ENCODE measurements at places on chromosomes 12 and 14.

GRCh38 chr14:89365061-89365801 lies 51.8 kb downstream of the FOXN3 start:
- peak; percentile 55 for DNase-seq

GRCh38 chr14:103727313-103727980 lies 11.8 kb downstream of the ZFYVE21 start:
- DNase-seq: peak; percentile 66

DNA sequence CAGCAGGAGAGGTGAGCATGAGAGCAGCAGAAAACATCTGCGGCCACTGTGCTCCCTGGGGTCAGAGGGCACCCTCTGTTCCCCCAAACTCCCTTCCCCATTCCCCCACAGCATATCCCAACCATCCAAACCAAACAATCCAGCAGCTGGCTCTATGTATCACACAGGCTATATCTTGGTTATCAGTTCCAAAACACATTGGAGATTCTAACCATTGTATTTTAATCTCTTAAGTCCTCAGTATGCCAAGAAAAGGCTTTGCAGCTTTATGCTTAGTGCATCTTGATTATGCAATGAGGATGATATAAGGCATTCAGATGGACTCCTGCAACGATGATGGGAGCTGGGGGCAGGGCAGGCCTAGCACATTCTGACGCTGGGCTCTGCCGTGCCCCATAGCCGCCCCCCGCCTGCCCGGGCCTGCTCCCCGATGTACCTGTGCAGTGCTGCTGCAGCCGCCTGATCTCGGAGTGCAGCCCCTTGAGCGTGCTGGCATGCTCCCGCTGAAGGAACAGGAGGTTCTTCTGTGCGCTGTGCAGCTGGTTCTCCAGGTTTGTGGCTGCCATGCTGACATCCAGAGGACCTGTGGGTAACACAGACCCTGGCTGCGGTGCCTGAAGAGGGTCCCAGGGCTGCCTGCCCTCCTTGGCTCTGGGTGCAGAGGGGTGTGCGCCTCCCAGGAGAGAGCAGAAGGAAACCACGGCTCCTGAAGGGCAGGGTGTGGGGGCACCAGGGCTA lies 29.6 kb downstream of the CCDC92 start:
- no peak for DNase-seq

DNA sequence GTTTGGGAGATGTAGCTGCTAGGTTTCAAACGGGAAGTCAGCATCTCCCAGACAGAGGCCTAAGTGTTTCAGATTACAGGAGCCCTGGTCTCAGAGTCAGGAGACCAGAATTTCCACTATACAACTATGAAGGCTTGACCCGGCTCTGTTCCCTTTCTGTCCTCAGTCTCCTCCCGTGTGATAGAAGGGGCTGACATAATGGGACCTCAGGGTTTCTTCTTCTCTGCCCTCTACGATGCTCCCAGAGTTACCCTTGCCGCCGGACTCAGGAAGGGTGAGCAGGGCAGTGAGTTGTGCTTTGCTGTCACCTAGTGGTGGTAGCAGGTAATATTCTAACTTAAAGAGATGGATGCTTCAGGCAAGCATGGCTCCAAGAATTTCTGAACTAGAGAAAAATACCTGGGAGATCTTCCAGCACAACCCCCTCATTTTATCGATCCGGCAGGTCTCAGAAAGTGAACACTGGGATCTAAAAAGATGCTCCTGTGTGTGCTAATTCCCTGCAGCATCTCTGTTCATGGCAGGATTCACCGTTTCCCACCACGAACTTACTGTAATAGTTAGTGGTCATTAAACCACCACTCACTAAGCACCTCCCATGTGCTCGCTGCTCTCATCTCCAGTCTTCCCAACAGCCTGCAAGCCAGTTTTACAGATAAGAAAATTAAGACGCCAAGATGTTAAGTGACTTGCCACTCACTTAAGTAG lies 84.4 kb downstream of the VWF start:
- DNase-seq: no peak

DNA sequence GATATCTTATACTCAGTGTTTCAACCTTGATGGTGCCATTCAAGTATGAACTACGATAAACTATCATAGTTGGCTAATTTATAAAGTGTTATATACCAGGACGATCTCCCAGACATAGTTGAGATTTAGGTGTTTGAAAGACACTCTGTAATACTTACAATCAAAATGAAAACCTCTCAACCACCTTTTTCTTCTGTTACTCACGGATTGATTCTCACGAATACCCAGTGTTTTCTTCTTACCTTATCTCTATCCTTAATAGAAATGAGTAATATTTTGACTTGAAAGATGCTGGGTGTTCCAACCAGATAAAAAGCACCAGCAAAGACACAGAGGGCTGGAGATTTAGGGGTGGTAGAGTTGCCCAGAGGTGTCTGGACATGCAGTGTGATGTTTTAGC lies 169.9 kb downstream of the PTCSC3 start:
- DNase-seq: no peak

DNA sequence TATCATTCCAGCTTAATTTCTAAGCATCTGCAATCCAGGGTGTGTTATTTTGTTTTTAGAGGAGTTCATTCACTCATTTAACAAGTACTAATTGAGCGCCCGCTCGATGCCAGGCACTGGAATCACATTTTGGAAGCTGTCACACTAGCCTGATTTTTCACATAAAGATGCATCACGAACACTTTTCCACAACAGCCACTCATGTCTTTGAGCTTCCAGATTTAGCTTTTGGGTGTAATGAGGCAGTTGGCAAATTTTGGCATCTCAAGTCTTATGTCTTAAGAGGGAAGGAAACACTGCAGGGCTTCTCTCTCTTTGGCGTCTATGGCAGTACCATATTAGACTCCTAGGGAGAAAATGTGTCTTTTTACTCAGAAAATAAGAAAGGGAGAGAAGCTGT lies 14.0 kb downstream of the NRXN3 start:
- no peak for DNase-seq

GRCh38 chr12:128966203-128966810 lies 113.0 kb downstream of the GLT1D1 start:
- DNase-seq: no peak

DNA sequence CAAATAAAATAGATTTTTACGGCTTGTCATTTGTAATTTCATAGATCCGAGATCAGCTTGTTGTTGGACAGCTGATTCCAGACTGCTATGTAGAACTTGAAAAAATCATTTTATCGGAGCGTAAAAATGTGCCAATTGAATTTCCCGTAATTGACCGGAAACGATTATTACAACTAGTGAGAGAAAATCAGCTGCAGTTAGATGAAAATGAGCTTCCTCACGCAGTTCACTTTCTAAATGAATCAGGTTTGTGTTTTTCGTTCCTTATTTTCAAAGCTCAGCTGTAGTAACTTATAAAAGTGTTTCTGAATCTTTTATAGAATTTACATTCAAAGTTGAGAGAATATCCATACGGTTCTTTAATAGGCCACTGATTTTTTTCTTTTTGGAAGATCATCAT lies 89.1 kb downstream of the LRRK2 start:
- DNase-seq: no peak

DNA sequence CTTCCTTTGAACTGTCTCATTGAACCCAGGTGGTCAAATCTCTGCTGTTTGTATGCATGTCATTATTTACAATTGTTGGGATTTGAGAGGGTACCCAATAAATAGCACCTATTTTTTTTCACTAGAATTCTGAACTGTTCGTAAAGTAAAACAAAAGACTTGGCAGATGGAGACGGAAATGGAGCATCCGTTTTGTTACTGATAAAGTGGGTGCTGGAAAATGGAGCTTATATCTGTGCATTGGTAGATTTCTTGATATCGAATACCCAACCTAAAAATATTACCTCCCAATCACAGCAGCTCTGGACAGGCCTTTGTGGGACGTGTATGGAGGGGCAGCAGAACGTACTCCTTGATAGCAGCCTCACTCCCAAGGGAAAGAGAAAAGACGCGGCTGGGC lies 224.4 kb downstream of the C12orf75 start:
- DNase-seq: no peak

- DNase-seq: peak; percentile 28
These were observed 155.4 kb downstream of the TMX1 start for GRCh38 chr14:51395361-51395849.

- no peak for DNase-seq
These were observed 68.9 kb upstream of the STAC3 start for GRCh38 chr12:57319678-57320469.

DNA sequence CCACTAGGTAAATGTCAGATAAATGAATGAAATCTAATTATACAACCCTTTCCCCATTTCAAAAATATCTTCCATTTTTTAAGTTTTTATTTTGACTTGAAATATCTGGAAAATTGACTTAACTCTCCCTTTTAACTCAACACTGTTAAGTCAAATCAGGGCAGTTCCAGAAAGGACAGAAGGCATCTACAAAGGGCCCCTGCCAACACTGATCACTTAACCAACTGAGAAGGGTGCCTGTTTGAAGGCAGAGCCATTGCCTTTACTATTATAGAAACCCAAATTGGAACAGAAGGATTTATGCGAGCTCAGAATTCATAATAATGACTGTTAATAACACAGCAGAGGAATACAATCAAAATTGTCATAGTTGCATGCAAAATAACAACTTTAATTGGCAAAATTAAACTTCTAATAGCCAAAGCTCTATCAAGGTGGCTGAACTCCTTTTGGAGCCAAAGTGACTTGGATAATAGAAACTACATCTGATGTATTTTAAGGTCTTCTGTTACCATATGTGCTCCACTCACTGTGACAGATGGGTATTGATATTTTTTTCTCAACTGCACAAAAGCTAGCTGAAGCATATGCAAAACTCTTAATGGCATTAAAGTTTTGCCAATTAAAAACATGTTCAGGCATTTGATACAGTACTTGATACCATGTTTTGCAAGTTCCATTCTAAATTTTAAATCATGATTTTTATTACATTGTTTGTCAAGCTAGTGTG lies 383.8 kb downstream of the NOVA1 start:
- no peak for DNase-seq

- no peak for DNase-seq
These were observed 146.5 kb upstream of the SLCO1C1 start for GRCh38 chr12:20548611-20549010.

DNA sequence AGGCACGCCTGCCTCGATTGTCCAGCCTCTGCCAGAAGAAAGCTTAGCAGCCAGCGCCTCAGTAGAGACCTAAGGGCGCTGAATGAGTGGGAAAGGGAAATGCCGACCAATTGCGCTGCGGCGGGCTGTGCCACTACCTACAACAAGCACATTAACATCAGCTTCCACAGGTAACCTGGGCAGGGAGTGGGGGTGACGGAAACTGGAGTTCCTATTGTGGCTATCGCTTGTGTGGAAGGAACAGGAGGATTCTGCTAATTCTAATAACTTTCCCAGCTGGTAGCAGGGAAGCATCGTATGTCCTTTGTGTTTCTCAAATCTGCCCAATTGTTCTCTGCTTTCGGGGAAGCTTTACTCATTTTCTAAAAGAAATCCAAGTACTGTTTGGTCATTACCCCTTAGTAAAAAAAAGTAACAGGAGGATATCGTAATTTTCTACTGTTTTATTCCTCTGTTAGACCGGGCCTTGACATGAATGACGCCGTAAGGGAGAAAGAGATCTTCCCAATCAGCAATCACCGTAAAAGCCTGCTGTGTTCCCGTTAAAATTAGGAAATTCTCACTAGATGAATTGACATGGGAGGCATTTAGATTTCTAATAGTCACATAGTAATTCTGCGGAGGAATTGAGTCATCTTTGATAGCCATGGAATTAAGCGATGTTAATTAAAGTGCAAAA lies 449 bp downstream of the THAP2 start:
- DNase-seq: no peak

- DNase-seq: no peak
These were observed 103.7 kb downstream of the CMKLR1 start for GRCh38 chr12:108235197-108235984.

- DNase-seq: no peak
These were observed 231.9 kb downstream of the SLC16A7 start for GRCh38 chr12:59827767-59828166.

DNA sequence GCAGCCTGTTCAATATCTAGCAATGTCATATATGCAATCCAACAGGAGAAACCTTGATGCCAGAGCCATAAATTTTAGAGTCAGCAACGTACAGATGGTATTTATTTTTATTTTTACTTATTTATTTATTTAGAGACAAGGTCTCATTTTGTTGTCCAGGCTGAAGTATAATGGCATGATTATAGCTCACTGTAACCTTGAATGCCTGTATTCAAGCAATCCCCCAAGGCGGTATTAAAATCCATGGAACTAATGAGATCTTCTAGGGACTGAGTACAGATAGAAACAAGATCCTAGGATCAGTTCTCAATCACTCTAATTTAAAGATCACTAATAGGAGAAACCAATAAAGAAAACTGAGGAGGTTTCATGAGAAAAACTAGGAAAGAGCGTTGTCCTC lies 89.3 kb downstream of the SLCO1B1 start:
- no peak for DNase-seq

DNA sequence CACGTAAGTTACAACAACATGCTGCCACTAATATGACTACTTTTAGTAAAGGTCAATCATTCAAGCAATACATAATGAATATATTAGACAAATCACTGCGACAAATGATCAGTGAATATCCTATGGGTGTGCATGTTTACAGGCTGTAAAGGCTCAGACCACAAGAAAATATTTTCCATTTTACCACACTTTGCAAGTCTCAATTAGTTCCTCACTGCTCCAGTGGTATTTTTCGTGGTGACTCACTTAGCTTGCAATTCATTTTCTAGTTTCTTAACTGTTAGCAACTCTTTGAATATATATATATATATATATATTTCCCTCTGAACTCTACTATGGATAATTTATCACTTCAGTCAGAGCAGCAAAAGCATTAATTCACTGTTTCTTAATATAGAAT lies 96.9 kb downstream of the EML5 start:
- no peak for DNase-seq

DNA sequence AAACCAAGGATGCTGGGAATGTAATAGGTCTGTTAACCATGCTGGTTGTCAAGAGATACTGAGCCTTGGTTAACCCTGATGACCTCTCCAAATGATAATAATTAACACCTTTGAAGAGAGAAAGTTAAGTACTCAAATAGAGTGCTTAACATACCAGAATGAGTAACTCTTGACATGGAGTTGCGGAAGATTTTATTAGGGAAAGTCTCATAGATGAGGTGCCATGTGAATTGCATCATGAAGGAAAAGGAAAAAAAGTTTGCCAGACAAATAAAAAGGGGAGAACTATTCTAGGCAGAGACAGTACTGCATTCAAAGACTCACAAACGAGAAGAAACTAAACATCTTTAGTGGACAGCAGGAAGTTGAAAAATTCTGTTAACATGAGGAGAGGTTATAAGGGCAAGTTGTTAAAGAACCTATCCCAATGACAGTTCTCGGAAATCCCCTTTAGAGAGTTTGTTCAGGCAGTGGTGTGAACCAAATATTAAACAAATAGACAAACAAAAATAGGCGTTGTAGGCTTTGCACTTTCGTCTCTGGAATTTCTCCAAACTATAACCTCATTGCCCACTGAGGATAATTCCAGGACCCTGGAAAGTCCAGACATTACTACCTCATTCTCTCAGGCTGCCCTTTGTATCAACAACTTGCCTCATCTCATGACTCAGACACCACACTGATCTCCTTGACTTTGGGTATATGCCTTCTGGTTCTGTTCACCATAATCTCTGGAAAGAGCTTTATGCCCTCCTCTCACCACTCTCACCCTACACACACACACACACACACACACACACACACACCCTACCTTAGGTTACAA lies 435.0 kb downstream of the GXYLT1 start:
- DNase-seq: no peak

GRCh38 chr14:57089901-57090300 lies 178.8 kb downstream of the EXOC5 start:
- DNase-seq: no peak

Data from mucosa of descending colon (tissue), 3 donors.